ENCODE measurements at places on chromosomes 4 and X. TPM values are rescaled to one million over a fixed set of nuclear protein-coding genes. Genes with fewer than 3 reads are reported as not detected.

Gene TRPC3
- total RNA-seq, result 0.45 TPM

Gene OPRPN
- total RNA-seq, result not detected

Gene DRD5
- total RNA-seq, result not detected

Gene BRS3
- total RNA-seq, result not detected

Gene CLIC2
- total RNA-seq, result 12.6 TPM

Gene MED14
- total RNA-seq, result 24.8 TPM

Gene FAM50A
- total RNA-seq, result 39.0 TPM

Gene PAGE2
- total RNA-seq, result not detected

Gene PCSK1N
- total RNA-seq, result not detected

Gene SPANXN4
- total RNA-seq, result not detected

Gene EBP
- 30.7 TPM for total RNA-seq

Gene HAND2
- total RNA-seq, result 31.3 TPM

Gene LANCL3
- total RNA-seq, result 0.18 TPM

Gene PDCL2
- not detected for total RNA-seq

Gene RTL9
- total RNA-seq, result 1.5 TPM

Gene DHRSX
- 38.8 TPM for total RNA-seq

Gene ZAR1
- not detected for total RNA-seq

Gene MAGEE1
- total RNA-seq, result 2.5 TPM

Gene LGI2
- 0.54 TPM for total RNA-seq

Gene RRH
- not detected for total RNA-seq

Gene ZNF141
- 21.2 TPM for total RNA-seq

Gene HMX1
- not detected for total RNA-seq

Gene GPRASP1
- total RNA-seq, result 11.5 TPM

Gene CPZ
- 7.0 TPM for total RNA-seq

Gene VSIG4
- not detected for total RNA-seq

Gene S100P
- not detected for total RNA-seq

Gene GK2
- not detected for total RNA-seq

Gene DRP2
- total RNA-seq, result 0.41 TPM

Gene ARHGAP6
- total RNA-seq, result 20.9 TPM

Gene NEIL3
- 3.7 TPM for total RNA-seq

Gene MSX1
- 4.3 TPM for total RNA-seq

Gene SERTM2
- total RNA-seq, result not detected

Data from fibroblast of the aortic adventitia (primary cell).